KBM-7 (cell line): ENCODE measurements at places on chromosomes 7 and 10.

- no peak for DNase-seq
These were observed 136.7 kb downstream of the NEBL start for GRCh38 chr10:20760460-20760859.

- DNase-seq, result no peak
These were observed 436.7 kb downstream of the TNS3 start for GRCh38 chr7:47145186-47145725.

DNA sequence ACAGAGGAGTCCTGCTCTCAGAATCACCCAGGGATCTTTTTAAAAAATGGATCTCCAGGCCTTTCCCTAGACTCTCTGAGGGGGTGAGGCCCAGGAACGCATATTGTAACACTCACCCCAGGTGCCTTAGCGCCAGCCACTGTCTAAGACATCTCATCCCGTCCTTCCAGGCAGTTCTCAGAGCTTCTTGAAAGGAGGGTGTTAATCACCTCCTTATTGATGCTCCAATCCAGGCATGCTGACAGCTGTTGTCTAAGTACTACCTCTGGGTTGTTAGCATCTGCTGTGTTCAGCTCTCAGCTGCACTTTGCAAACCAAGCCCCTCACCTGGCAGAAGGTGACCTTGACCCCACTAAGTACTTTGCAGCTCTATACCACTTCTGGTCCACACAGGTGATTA, 36.0 kb downstream of the KIAA1549 start:
- no peak for DNase-seq

- no peak for DNase-seq
These were observed 20.1 kb downstream of the MYL10 start for GRCh38 chr7:101608772-101609713.

GRCh38 chr7:133980804-133981203, 146.3 kb upstream of the LRGUK start:
- DNase-seq, result no peak

- DNase-seq, result no peak
These were observed 58.9 kb downstream of the POLL start for GRCh38 chr10:101529207-101529606.

DNA sequence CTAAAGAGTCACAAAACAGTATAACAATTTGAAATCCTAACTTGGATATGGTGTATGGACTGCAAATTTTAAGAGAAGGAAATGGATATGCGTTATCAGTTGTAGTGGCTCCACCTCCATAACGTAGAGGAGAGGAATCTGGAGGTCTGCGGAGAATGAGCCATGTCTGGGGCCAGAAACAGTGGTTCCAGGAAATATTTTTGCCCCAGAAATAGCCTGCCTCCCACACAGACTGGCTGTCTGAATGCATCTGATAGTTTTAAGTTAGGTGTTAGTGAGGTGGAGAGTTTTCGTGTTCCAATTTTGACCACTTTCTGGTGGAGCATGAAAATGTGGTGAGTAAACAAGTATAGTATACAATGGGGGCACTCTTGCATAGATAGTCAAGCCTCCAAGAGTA, 1.6 kb downstream of the PHTF2 start:
- DNase-seq, result peak; percentile 76
